ENCODE measurements at places on chromosomes 6 and 20. TPM values are rescaled to one million over a fixed set of nuclear protein-coding genes. Genes with fewer than 3 reads are reported as not detected.

GRCh38 chr6:41717392-41717736 is 18.0 kb downstream of the TFEB start:
- DNase-seq: no peak

DNA sequence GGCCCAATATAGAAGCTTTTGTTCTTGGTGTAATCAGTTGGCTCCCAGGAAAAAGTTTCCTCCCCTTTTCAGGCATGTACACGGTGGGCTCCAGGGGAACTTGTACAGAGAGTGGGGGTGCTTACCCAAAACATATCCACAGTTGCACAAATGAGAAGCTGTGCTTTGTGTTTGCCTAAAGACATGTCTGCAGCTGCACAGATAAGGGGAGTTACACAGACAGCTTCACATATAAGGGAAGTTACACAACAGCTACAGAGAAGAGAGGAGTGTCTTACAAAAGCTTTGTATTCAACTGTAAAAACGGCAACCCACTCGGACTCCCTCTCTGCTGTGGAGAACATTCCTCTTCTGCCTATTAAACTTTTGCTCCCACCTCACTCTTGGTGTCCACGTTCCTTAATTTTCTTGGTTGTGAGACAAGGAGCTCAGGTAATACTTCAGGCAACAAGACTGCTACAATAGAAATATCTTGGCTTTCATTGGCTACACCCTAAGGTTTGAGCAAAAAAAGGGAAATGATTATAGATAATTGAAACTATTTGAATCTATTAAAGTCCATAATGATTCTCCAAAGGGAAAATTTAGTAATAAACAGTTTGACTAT is 7.4 kb upstream of the PNRC1 start:
- no peak for DNase-seq

GRCh38 chr20:38229376-38230252 is 30.9 kb downstream of the KIAA1755 start:
- no peak for DNase-seq

- DNase-seq: no peak
Measured at GRCh38 chr6:4687989-4688947, 87.9 kb upstream of the CDYL start.

DNA sequence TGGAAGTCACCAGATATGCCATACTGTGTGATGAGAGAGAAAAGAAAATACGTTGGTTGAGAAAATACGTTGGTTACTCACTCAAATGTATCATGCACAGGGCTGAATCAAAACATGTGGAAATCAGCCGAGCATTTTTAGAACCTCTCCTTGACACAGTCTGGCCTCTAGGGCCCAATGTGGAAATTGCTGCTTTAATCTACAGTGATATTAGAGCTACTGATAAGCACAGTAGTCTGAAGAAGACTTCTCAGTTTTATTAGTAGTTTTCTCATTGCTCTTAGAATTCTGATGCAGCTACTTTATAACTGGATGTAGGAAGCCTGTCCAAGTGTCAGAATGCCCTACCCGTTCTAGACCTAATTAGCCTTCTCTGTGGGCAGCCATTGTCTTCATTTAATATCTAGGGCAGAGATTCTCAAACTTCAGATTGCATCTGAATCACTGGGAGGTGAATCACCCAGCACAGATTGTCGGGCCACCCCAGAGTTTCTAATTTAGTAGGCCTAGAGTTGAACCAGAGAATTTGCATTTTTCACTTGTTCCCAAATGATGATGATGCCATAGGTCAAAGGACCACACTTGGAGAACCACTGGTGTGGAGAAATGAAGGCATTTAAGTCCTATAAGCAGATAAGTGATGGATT is 229.1 kb downstream of the PLCB1 start:
- no peak for DNase-seq

GRCh38 chr6:136783495-136784270 is 8.6 kb downstream of the MAP3K5 start:
- no peak for DNase-seq

DNA sequence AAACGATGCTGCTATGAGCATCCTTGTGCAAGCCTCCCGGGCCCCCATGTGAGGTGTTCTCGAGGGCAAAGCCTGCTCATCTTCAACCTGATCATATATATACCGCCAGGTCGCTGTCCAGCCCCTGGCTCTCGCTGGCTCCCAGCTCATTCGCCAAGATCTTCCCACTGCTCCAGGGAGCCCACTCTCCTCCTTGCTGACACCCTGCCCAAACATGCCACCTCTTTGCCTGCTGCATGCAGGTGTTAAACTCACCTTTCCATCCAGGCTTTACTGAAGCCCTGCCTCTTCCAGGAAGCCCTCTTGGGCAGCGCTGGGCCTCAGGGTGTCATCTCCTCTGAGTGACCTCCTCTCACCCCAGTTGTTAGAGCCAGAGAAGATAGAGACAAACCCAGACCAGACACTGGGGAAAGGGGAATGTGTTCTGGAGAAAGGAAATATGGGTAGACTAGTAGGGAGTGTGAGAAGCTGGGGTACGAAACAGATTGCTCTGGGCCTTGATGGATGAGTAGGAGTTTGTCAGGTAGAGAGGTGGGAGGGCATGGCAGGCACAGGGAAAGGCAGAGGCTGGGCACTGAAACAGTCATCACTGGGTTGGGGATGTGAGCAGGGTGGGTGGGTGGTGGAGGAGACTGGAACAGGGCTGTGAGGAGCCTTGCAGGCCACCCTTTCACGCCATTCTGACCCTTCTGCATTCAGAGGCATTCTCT is 1.2 kb upstream of the DLGAP4 start:
- peak; percentile 15 for DNase-seq

- DNase-seq: peak; percentile 22
Measured at GRCh38 chr6:130035211-130035610, 16.8 kb downstream of the L3MBTL3 start.

DNA sequence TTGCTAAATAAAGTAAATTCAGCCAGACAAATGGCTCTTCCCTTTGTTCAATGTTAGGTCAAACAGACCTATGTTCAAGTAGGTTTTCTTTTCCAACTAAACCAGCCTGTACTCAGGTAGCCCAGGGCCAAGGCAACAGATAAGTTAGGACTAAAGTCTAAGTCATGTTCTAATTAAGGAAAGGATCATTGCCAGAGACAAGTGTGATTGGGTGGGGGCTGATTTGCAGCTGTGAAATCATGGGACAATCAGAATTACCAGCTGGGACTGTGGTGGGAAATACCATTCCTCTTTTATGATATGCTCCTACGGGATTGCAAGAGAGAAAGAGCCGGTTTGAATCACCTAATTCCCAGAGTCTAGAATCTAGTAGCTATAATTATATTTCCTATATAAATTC is 4.2 kb upstream of the FBXO30 start:
- no peak for DNase-seq

The BPIFB1 gene
- not detected for polyA plus RNA-seq

GRCh38 chr6:120355822-120356221 is 978.5 kb downstream of the TBC1D32 start:
- DNase-seq: no peak

The SEMG1 gene
- polyA plus RNA-seq: not detected

DNA sequence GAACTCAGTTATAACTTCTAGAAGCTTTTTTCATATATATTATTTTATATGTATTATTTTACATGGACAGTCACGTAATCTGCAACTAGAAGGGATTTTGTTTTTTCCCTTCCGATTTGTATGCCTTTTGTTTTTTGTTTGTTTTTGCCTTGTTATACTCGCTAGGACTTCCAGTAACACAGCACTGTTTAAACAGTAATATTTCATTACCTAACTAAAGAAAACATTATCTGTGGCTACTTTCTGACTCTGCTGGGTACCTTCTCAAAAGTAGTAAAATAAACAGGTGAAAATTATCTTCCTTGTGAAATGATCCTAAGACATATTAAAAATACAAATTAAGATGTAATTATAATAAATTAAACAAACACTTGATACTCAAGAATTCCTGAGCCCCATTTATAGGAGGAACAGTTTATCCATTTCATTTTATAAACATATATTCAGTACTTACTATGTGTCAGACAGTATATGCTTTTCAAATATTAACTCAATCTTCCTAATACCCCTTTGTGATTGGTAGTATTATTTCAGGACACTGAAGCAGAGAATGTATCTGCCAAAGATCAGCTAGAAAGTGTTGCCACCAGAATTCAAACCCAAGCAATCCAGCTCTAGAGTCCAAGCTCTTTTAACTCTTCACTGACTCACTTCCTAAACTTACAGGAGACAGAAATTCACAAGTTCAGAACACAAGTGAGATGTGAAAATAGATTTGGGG is 65.3 kb downstream of the MAP3K5 start:
- no peak for DNase-seq

GRCh38 chr20:16777126-16777525 is 29.0 kb downstream of the OTOR start:
- DNase-seq: no peak

- peak; percentile 77 for DNase-seq
Measured at GRCh38 chr6:109318328-109318876, 63.9 kb downstream of the CD164 start.

- no peak for DNase-seq
Measured at GRCh38 chr20:45927071-45927878, 7.2 kb upstream of the PCIF1 start.

The DEFB124 gene
- not detected for polyA plus RNA-seq

The PDE10A gene
- polyA plus RNA-seq: 4.8 TPM

DNA sequence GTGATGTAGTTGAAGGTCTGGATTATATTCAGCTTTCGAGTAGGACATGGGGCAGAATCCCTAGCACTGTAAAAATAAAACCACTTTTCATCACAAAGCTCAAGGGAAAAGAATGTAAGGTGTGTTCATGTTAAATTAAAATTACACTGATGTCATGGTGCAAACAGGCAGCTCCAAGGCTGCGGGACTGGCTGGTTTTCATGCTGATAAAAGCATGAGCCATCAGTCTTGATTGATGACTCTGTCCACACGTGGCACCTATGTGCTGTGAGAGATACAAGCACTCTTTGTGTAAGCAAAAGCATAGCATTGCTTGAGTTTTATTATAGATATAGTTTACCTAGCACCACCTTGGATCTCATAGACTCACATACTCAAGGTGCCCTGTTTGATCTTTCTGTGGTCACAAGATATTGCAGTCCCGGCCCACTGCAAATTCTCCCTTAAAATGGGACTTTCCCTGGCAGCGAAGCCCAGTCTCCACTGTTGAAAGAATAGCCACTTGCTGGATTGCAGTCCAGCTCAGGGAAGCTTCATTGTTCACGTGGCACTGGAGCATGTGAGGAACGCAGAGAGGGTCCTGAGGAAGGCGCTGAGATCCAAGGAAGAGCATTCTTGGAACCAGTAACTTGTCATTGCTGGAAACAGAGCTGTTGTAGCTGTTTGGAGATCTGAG is 90.6 kb downstream of the TIAM2 start:
- no peak for DNase-seq

- DNase-seq: no peak
Measured at GRCh38 chr6:14748679-14749078, 497.2 kb upstream of the JARID2 start.

Data from kidney (tissue), 22 donors.